Ascending aorta (tissue), 2 donors: ENCODE measurements at places on chromosomes 5 and 9.
A peak's percentile ranks its signal among the peaks of the same experiment; 100 is the strongest.

DNA sequence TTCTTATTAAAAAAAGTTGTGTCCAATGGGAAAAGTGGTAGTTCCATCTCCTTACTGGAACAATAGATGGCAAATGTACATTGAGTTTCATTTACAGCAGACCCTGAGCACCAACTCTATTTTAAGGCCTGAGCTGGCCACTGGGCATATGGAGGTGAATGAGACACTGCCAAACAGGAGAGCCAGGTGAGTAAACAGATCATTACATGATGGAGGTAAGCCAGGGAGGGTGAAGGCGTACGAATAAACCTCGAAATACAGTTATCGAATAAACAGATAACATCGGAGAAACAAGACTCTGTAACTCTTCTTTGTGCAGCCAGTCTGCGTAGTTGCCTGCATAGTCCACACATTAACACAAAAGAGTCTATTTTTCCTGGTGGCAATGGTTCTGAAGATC, 446.4 kb upstream of the KLF4 start:
- DNase-seq = no peak

- DNase-seq = no peak
These were observed 66.5 kb upstream of the SMIM15 start for GRCh38 chr5:61228691-61229280.

DNA sequence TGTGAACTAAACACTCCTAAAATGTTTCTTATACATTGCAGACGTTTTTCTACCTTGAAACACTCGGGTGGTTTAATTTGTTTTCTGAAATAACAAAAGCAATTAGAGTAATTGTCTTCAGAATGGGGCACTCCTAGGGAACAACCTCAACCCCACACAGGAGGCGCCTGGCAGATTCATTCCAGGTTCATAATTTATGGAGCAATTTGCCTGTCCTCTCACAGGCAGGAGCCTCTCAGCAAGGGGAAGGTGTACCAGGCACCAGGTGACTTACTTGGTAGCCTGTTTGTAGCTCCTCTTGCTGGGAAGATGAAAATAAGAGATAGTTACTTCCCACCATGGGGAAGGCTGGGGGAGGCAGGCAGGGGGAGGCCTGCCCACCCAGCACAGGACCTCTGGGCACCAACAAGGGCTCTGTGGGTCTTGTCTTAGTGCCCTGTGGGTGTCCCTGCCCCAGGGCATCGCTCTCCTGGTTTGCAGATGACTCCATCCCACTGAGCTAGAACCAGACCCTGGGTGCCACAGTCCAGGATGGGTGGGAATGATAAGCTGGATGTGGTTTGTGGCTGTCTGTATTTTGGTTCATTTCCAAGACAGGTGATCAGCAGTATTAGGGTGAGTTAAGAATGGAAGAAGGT, 144.4 kb downstream of the FSTL4 start:
- DNase-seq = no peak

DNA sequence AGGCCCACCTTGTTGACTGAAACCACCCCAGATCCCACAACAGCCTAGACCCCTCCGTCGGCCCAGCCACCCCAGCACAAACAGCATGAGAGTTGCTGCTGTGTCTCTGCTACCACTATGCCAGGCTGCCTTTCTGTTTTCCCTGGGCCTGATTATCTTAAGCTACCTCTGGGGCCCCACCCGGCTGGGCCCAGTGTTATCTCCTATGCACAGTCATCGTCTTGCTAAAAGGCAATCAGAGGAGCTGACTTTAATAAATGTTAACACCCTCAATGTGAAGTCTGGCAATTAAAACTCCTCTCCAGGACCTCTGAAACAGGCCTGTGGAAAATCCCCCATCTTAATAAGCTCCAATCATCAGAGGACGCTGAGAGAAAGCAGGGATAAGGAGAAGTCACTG, 144.9 kb downstream of the FAM114A2 start:
- no peak for DNase-seq

GRCh38 chr5:149358868-149359495, 1.1 kb downstream of the PCYOX1L start:
- DNase-seq = no peak

- no peak for DNase-seq
These were observed 79.4 kb downstream of the PTTG1 start for GRCh38 chr5:160500786-160501779.

DNA sequence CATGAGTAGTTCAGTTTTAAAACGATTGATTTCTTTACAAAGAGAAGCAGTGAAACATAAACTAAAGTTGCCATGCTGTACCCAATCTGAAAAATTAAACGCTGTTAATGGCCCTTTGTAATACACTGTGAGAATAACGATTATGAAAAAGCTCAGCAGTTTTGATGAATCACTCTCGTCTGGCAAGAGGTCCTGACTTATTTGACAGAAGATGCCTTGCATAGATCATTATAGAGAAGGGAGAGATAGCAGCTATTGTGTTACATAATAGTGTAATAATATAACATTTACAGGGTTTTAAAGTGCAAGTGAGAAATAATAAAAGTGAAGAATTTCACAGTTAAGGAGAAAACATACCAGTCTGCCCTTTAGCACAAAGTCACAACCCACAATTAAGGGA, 361.5 kb upstream of the CDH10 start:
- DNase-seq = no peak

GRCh38 chr9:136326761-136327303, 507 bp upstream of the GPSM1 start:
- no peak for DNase-seq

DNA sequence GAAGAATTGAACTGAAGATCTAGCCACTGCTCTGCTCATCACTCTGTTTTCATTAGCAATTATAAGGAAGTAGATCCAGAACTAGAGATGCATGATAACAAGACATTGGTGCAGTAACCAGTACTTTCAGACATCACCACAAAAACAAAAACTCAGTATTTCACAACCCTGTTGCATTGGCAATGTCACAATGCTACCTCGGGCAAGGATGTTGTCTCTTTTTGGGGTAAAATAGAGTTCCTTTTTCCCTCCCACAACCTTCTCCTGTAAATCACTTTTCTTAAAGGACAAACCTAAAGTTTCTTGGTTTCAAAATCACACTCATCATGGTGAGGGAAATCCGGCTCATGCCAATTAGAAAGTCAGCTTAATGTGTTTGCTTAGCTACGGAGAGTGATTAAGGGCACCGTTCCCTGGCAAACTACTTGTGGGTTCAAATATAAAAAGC, 420.1 kb upstream of the MEF2C start:
- no peak for DNase-seq

GRCh38 chr9:101791938-101792337, 53.5 kb upstream of the GRIN3A start:
- DNase-seq = no peak

DNA sequence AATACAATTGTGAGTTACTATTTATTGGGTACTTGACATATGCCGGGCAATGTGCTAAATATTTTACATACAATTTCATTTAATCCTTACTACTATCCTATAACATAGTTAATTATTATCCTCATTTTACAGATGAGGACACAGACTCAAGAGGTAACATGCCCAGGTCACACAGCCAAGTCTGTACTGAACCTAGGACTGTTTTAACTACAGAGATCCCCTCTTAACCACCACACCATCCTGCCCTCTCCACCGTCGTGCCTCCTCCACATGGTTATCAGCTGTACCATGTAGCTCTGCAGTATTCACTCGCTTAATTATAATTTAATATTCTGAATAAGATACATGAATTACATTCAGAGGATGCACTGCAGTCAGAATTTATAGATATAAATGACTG, 5.3 kb downstream of the RAB14 start:
- DNase-seq = no peak

DNA sequence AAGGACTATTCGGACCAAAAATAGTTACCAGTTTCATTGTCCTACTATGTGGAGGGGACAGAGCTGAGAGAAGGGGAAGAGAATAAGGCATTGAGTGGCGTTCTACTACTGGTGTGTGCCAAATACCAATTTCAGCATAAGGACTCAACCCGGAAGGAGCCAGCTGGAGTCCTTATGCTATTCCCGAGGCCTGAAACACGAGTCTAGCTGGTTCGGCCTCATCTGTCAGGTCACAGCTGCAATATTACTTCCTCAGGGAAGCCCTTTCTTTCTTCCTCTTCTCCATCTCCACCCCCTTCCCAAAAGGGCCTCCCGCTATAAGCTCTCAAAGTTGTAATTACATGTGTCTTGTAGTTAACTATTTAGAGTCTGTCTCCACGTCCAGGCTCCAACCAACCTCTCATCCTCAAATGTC, 20.5 kb upstream of the FER start:
- DNase-seq = peak; percentile 70

DNA sequence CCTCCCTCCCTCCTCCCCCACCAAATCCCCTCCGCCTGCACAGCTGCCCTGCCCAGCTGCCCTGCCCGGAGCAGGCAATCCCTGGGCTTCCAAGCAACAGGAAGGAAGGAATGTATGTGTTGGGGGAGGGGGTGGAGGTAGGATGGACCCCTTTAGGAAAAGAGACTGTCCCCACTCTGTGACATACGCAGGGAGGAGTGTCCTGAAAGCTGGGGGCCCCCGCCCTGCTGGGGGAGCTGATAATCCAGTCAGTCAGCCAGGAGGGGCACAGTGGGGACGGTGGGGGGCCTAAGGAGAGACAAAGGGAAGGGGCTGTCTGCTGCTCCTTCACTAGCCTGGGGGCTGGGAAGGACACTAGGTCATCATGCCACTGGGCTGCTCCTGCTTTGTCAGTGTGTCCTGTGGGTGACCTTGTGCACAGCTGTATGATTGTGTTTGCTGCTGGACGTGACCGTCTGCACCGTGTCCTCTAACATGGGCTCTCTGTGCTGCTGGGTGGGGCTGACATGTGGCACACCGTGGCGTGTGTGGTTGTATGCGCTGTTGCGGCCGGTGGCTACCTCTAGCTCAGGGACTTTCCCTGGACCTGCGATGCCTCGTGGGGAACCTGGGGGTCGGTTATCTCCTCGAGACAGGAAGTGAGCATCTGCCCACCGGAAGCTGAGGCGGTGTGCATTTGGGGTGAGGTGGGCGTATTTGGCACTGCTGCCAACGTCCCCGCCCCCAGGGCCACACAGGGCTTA, 3.0 kb downstream of the N4BP3 start:
- no peak for DNase-seq

DNA sequence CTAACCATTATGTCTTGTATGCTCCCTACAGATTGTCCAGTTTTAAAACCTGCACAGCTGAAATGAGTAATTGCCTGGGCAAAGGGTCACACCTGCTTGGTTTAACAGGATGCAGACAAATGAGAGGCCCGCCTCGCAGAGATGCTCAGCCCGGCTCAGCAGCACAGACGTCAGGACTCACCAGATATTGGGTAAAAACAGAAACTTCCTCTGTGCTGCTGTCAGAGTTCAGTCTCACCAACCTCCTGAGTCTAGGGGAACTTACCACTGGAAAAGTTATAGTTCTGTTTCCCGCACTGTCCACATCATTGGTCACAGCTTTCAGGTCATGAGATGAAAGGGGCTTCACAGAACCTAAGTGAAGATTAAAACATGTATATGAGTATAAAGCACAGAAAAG, 152.5 kb downstream of the ESM1 start:
- no peak for DNase-seq

GRCh38 chr5:181188700-181189362, 16.2 kb downstream of the TRIM7 start:
- DNase-seq = no peak

- no peak for DNase-seq
These were observed 356.1 kb downstream of the TMEM167A start for GRCh38 chr5:82721087-82721410.

DNA sequence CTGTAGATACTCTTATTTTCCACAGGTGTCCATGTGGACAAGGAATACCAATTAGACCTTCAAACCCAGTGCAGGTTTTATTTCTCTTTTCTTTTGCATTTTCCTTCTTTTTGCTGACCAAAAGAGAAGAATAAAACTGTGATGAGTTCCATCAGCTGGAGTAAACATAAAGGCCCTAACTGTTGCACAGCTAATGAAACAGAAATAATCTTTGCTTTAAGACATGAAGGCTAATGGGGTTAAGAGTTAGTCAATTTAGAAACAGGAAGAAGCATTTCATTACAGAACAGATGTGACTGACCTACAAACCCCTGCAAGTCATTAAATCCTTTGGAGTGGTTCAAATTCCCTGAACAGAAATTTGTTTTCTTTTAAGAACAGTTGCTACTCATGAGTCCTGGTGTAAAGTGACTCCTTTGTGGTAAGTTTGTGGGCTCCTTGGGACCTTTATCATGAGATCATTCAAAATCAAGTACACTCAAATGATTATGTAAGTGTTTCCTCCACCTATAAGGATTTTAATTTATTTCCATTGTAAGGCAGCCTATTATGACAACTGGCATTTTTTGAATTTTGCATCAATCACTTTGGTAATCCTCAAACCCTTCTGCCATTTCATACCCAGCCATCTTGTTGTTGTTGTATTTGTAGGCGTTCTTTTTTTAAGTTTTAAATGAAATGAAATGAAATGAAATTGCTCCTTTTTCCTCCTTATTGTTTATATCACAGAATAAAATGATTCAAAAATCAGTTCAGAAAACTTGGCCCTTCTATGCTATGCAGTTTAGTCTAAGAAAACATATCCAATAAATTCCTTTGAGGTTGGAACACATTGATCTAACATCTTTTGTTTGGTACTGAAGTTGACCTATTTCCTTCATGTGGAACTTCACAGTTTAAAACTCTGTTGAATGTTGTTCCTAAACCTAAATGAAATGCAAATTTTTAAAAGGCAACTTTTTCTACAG, 1.3 kb downstream of the MINAR2 start:
- DNase-seq = no peak

DNA sequence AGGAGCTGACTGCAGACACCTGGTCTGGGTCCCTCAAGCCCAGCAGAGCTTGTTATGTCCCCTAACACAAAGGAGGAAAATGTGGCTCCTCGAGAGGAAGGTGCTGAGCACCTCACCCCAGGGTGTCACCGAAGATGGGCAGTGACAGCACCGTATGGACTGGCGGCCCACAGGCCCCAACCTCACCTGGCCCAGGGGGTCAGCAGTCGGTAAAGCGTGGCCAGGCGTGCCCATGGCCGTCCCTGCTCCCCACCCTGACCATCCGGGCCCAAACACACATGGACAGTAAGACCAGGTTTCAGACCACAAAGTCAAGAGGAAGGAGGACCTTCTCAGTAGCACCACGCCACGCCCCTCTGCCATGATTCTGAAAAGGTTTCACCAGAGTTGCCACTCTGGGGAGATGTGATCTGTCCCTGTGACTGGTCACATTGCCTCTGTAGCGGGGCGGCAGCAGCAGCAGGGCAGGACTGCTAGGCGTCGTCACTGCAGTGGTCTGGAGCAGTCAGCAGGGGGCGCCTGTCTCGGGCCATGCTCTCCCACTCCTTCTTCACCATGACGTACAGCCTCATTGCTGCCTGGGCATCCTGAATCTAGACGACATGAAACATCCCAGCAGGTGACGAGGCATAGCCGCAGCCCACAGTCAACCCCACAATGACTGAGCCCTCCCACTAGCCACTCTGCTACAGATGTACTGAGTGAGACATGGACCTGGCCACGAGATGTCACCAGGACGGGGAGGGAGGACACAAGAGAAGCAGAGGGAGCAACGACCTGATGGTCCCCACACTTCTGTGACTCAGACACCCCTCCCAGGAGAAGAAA, 11.1 kb downstream of the REXO4 start:
- DNase-seq = peak; percentile 79

GRCh38 chr9:13144166-13144775, 135.2 kb downstream of the MPDZ start:
- no peak for DNase-seq

GRCh38 chr5:35247648-35248034, 17.4 kb upstream of the PRLR start:
- no peak for DNase-seq

- peak; percentile 16 for DNase-seq
These were observed 134.5 kb upstream of the FSTL4 start for GRCh38 chr5:133746834-133747233.
